ENCODE measurements at places on chromosomes 7 and 10. TPM values are rescaled to one million over a fixed set of nuclear protein-coding genes. Genes with fewer than 3 reads are reported as not detected.

GRCh38 chr10:69201045-69201444 is 19.1 kb upstream of the HKDC1 start:
- no peak for DNase-seq

- no peak for DNase-seq
Measured at GRCh38 chr10:1390200-1390599, 334.0 kb downstream of the WDR37 start.

DNA sequence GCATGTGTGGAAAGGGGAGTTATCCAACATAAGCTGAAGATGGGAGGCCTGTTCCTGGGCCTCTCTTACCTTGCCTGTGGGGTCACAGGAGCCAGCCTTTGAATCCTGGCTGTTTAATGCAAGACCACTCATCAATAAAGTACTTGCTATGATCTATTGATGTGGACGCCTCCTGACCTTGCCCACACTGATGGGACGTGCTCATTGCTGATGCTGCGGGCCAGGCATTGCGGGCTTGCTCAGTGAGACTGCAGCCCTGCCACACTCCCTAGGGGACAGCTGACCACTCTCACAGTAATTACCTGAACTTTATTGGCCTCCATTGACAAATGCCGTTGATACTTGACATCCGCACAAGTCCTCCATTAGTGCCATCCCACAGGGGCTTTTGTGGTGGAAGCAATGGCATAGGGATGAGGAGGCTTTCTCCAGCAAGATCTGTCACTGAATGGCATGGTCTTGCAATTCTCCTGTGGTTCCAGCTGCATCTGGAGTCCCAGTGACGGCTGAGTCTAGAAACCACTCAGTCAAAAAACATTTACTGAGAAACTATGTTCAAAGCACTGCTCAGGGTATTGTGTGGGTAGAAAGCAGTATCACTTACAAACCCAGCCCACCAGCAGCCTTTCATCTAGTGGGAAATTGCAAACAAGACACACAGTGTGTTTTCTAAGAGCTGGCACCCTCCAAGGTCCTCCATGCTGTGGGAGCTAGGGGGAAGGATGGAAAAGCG is 135.1 kb upstream of the YAE1 start:
- DNase-seq = no peak

DNA sequence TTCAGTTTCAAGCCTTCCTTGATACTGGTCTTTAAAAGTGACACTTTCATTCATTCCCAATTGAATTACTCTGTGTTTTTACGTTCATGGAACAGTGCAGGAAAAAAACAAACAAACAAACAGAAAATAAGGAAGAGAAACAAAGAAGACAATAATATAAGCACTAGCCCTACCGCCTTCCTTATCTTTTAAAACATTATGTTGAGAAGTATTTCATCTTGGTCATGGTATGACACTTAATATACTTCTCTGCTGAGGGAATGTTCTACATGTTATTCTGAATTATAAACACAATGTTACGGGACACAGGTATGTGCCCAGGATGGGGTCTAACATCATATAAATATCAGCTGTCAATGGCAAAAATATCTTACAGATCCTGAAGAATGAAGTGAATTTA is 176.7 kb downstream of the SFMBT2 start:
- DNase-seq = no peak

- DNase-seq = no peak
Measured at GRCh38 chr7:140144821-140145220, 32.0 kb downstream of the KDM7A start.

- DNase-seq = no peak
Measured at GRCh38 chr7:41096917-41097316, 606.0 kb downstream of the INHBA start.

DNA sequence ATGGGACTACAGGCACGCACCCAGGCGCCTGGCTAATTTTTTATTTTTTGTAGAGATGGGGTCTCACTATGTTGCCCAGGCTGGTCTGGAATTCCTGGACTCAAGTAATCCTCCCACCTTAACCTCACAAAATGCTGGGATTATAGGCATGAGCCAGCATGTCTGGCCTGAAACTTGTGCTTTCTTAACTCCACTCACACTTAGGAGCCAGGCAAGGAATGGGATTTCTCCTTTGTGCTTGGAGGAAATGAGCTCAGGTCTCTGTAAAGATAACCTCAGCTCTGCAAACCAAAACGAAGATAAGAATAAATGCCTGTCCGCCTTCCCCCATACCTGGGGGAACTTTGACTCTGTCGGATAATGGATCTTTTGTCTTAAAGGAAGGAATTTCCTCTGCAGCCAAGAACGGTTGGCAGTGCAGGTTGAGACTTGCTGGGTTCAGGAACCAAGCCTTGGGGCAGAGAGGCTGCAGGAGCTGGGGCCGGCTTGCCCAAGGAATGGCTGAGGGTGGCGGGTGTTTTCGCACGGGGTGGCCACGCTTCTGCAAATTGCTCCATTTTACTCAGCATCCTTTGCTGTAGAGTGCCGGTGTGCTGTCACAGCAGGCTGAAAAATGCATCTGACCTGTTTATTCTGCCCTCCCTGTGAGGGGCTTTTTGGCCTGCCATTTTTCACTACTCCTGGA is 174.2 kb downstream of the KIAA1217 start:
- DNase-seq = peak; percentile 15

DNA sequence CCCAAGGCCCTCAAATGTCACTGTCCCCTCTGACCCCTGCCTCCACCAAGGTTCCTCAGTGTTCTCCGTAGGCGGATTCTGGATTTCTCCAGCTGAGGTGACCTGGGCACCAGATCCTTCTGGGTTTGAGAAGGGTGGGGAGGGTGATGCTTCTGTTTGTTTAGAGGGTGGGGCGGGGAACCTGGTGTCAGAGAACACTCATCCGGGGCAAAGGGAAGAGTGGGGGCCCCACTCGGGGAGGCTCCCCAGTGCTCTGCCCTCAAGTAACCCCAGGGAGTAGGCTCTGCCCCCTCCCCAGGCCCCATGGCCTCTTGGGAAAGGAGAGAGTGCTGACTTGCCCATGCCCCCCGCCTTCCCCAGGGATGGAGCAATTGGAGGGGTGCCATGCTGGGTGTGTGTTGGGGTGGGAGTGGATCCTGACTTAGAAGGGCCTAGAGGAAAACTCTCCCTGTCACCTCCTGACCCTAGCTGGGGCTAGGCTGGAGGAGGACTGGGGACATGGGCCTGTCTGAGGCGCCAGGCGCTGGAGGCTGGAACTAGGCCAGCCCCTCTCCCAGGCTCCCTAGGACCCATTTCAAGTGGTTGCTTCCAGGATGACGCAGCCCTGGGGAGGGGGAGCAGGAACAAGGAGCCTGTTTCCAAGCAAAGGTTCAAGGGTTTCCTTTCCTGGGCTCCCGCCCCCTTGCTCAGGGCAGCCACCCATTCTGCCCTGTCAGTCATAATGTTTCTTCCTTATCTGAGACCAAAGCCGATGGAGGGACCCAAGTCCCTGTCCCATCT is 27.9 kb downstream of the KAZALD1 start:
- DNase-seq = no peak

Gene FGL2
- 1.0 TPM for total RNA-seq

Gene LRIT1
- total RNA-seq = not detected

DNA sequence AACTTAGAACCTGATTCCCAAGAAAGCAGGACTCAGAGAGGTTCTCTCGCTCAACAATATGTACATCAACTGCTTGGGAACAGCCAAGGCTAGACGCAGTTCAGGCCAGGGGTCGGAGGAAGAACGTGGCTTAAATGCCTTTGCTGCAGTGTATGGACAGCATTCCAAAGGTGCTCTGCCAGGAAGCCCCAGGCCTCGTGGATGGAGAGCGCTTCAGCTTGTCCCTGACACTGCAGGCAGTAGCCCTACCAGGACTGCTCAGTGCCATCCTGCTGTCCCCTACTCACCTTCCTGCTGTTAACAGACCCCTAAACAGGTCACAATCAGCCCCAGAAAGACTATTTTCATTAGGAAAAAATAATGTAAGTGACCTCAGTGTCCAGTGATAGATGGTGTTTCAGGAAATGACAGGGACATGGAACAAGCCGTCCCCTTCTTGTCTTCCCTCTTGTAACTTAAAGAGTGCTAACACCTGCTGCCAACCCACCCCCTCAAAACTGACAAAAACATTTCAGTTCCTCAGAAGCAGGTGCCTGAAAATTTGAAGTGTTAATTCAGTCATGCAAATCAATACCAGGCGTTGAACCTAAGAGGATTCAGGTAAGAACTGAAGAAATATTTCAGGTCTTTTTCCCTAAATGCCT is 16.5 kb downstream of the CREB3L2 start:
- DNase-seq = no peak

Gene SPAG6
- 0.70 TPM for total RNA-seq

GRCh38 chr7:42167206-42167605 is 69.8 kb downstream of the GLI3 start:
- DNase-seq = peak; percentile 49

Gene CLIP2
- total RNA-seq = 23.6 TPM

Gene UBTD1
- 27.9 TPM for total RNA-seq

DNA sequence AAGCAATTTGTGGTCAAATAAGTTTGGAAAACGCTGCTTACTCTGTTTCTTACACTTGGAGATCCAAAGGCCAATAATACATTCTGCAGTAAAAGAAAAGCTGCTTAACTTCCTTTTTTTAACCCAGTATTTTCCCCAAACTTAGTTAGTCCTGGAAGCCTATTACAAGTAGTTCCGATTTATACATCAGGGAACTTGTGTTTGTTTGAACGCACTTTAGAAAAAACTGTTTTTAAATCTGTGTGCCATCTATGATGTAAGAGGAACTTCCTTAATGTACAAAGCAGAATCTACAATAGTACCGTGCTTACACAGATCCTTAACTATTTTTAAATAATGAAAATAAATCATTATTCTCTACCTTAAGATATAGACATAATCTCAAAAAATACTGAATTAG is 23.0 kb downstream of the SFR1 start:
- no peak for DNase-seq

GRCh38 chr10:109475711-109476421 is 447.4 kb downstream of the XPNPEP1 start:
- DNase-seq = no peak

Gene VSTM4
- total RNA-seq = 0.35 TPM

DNA sequence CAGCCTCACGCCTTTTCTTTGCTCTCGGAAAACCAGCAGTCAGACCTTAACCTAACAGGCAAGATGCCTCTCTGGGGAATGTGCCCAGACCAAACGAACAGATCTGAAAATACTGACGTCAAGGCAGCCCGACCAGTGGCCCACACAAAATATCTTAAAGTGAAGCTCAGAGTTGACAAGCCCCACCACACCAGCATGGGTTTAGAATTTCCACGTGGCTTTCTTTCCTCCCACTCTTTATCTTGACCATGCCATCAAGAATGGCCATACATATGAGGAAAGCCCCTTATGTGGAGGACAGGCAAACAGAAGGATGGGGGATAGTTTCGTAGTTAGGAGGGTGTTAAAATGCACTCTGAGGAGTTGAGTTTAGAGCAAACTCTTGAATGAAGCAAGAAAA is 89.8 kb downstream of the MRPL32 start:
- no peak for DNase-seq

DNA sequence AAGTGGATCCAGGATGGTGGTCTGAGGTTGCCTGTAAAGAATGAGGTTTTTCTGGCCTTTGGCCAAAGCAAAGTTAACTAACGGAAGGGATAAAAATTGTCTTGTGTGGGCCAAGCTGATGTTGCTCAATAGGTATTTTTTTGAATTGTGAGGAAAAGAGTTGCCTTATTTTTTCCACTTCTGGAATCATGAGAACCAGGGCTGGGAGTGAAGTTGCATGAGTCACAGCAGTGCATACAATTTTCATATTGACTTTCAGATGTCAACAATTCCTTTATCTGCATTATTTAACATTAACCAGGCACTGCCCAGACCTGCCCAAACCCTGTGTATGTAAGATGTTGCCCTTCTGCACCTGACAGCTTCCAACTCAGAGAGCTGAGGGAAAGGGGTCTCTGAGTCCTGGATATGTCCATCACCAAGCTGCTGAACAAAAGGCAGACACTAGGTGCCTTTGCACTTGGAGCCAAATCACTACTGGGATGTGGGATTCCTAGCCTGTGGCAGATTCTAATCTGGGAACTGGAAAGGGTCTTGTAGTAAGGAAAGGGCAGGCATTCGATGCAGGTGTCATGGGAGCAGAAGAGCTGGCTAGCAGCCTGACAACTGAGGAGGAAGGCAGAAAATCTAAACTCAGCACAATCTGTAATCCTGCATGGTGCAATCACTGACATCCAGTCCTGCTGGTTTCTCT is 52.3 kb upstream of the SLC35B4 start:
- peak; percentile 92 for DNase-seq

Gene INMT
- not detected for total RNA-seq

- DNase-seq = no peak
Measured at GRCh38 chr10:122116331-122116730, 127.4 kb downstream of the TACC2 start.

DNA sequence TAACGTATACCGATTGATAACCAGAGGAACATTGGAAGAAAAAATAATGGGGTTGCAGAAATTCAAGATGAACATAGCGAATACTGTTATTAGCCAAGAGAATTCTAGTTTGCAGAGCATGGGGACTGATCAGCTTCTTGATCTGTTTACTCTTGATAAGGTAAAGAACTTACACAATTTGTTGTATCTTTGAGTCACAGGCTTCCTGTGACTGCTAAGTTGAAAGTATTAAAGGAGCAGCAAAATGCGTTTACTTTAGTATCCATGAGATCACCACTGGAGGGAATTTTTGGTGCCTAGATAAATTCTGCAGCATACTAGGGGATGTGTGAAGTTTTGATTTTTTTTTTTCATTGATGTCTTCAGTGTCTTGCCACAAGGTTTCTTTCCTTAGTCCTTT is 103.6 kb downstream of the BTAF1 start:
- no peak for DNase-seq

Gene KIN
- total RNA-seq = 7.1 TPM

- DNase-seq = no peak
Measured at GRCh38 chr10:48332871-48333216, 26.4 kb downstream of the MAPK8 start.

DNA sequence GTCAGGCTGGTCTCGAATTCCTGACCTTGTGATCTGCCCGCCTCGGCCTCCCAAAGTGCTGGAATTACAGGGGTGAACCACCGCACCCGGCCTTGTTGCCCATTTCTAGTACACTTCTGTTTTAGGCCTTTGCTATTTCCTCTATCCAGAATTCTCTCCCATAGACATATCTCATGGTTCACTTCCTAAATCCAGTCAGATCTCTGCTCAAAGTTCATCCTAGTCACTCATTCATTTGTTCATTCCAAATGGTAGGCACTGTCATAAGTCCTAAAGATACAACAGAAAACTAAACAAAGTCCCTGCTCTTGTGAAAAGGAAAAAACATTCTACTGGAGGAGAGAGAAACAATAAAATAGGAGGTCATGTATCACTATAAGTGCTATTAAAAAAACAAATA is 2.4 kb upstream of the MOSPD3 start:
- DNase-seq = no peak

DNA sequence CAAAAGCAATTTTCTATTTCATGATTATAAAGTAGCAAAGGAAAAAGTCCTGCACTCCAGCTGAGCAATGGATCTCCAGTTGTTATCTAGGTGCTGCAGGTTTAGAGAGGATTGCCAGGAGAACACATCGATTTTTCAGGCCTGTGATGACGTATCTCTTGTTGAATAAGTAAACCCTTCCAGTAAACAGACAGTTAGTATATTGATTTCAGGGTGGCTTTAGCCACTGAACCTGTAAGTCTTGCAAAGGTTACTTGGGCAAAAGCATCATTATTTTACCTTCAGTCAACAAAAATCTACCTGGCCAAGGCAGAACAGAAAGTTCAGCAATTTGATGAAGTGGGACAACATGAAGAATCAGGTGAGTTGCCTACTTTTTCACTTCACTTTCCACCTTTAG is 12.3 kb downstream of the EGFR start:
- no peak for DNase-seq

Gene RBM17
- 32.0 TPM for total RNA-seq

GRCh38 chr7:129202058-129202777 is 13.8 kb downstream of the SMO start:
- DNase-seq = no peak
